ENCODE measurements at places on chromosomes 1 and 21. TPM values are rescaled to one million over a fixed set of nuclear protein-coding genes. Genes with fewer than 3 reads are reported as not detected.

DNA sequence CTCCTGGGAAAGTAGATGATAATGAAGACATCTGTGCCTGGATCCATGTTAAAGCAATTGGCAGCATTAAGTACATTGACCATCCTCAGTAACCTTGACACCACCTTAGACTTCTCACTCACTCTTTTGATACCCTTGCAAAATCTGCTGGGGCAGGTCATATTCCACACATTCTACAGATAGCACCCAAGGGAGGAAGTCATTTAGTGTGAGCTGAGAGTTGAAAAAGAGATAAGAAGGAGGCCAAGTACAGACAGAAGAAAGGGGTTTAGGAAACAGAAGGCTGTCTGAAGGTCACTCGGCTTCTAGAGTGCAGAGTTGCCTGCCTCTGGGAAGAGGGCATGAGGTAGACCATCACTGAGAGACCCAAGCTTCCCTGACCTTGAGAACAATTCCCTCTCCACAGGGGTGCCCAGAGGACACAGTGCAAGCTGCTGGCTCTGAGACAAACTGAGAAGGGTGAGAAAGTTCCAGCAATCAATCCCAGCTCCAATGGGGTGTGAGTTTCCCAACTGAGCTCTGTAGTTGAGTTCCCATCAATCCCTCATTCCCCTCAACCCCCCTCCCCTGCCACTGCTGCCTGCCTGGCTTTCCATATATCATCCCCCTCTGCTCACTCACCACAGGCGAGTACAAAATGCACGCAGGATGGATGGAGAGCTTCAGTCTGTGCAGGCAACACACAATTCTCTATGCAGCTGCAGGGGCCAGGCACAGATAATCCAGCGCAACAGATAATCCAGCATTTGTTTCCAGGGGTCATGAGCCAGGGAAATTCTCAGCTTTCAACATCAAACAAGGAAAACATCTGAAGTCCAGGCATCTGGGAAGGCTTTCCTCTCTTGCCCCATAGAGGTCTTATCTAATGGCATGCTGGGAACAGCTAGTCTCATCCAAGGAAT, 7.4 kb upstream of the MOB3C start:
- no peak for DNase-seq

DNA sequence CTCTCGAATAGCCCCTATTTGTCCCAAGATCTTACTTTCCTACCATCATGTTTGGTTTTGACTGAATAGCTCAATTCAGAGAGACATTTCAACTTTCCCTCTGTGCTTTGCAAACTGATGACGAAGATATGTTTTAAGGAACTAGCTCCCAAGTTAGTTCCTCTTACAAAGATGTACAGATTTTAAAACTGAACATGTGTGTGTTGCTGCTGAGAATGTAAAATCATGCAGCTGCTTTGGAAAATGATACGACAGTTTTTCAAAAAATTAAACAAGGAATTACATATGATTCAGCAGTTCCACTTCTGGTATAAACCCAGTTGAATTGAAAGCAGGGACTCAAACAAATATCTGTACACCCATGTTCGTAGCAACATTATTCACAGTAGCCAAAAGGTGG, 33.6 kb downstream of the KIF26B start:
- DNase-seq = no peak

DNA sequence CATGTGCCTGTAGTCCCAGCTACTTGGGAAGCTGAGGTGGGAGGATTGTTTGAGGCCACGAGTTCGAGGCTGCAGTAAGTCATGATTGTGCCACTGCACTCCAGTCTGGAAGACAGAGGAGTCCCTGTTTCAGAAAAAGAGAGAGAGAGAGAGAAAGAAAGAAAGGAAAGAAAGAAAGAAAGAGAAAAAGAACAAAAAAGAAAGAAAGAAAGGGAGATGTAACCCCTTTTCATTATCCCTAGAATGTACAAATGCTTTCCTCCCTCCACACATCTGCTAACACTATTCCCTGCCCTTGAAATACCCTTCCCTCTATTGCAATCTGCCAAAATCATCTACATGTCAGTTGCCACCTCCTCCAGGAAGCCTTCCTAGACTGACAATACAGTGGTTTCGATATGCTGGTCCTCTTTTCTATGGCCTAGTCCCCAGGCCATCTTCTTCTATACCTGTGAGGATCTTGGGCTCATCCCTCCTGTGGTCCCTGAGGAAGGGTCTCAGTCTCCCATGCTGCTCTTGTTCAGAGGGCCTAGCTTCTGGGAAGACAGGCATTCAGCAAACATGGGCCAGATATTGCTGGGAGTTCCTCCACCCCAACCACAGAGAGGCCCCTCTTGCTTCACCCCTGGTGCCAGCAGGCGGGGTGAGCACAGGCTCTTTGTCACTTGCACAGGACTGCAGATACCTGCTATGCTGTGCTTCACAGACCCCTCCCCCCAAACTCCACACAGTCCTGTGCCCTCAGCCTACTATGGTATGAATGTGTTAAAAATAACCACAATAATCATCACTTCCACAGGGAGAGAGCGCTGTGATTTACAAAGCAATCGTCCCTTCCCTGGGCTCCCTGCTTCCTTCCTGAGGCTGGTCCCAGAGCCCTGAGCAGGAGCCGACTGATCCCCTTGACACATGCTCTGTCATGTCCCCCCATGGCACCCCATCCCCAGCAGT, 14.1 kb downstream of the ADGRB2 start:
- no peak for DNase-seq

DNA sequence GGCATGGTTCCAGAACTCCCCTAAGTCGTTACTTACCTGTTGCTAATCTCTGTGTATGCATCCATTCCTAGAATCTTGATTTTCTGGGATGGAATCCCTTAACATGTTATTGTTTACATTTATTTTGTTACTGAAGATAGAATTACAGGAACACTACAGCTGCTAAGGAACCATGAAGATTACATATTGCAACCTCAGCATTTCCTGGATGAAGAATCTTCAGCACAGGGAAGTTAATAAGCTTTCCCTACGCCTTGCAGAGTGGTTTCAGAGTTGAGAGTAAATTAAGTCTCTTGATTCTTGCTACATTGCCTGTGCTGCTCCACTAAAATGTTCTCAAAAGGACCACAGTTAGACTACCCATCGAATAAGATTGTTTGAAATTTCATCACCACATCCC, 31.4 kb upstream of the GBP6 start:
- DNase-seq = no peak

GRCh38 chr1:2594001-2594640, 7.5 kb downstream of the PRXL2B start:
- no peak for DNase-seq

GRCh38 chr21:42114646-42115045, 43.5 kb downstream of the UMODL1 start:
- no peak for DNase-seq

DNA sequence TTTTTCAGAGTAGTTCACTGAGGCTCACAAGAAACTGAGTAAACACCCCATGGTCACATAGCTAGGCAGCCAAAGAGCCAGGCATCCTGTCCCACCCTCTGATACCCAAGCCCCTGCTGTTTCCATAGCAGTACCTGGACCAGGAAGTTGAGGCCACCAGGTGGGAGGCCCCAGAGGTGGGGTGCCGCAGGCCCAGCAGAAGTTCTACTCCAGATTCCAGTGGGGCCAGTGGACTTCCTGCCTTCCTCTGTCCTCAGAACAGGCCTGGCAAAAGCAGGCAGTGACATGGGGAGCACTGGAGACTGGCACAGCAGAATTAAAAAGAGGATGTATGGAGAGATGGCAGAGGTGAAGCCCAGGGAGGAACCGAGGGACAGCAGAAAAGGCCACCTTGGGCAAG, 19.0 kb downstream of the FOXO6 start:
- DNase-seq = no peak

The LCE1C gene
- not detected for total RNA-seq

The ZNF683 gene
- not detected for total RNA-seq

DNA sequence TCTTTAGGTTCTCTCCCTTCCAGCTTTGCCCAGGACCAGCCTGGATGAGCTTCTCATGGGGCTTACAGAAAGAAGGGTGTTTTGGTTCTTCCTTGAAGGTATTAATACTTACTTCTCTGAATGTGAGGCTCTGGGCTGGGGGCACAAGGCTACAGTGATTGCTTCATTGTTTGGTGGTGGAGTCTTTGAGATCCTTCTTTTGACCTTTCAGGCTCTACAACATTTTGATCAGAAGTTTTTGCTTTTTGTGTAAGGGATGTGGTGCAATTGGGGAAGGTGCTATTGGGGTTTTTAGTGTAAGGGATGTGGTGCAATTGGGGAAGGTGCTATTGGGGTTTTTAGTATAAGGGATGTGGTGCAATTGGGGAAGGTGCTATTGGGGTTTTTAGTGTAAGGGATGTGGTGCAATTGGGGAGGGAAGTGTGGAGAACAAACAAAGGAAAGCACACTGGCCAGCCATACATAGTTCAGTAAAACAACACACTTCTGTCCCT, 103.6 kb upstream of the IVNS1ABP start:
- no peak for DNase-seq

The BACE2 gene
- total RNA-seq = 14.4 TPM

DNA sequence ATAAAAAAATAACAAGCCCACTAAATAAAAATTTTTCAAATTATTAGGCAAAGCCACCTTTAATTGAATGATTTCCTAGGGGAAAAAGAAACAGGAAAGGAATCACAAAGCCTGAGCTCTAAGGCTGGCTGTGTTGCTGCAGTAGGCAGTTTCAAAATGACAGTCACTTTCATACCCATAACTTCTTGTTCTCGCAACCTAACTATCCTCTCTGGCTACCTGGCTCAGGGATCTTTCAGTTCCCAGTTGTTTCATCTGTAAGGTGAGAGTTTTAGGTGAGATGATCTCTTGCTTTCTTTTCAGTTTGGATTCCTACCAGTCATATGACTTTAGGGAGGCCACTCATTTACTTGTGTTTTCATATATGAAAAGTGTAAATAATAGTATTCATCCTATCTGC, 226.1 kb downstream of the ASTN1 start:
- DNase-seq = no peak

The OR2L8 gene
- total RNA-seq = not detected

DNA sequence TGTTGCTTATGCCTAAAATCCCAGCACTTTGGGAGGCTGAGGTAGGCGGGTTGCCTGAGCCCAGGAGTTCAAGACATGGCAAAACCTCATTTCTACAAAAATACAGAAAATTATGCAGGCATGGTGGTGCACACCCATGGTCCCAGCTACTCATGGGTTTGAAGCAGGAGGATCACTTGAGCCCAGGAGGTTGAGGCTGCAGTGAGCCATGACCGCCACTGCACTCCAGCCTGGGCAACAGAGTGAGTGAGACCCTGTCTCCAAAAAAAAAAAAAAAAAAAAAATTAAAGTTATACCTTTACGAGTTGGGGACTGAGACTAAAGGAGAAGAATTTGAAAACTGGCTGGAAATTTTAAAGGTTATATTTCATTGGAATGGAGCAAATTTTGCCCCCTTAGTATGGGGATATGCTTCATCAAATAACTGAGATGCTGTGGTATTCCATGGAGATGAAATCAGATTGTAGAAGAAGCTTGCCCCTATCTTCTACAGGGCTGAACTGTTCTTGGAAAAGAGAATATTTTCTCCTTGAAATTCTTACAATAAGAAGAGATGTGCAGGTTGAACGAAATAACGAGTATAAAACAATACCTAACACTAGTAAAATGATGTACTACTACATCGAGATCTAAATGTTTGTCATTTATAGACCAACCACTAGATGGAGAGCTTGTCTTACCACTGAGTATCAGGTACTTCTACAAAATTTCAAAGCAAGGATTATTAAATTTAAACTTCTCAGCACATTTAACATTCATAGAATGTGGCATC, 34.9 kb upstream of the SCYL3 start:
- peak; percentile 52 for DNase-seq

GRCh38 chr21:45074818-45075595, 627 bp downstream of the ADARB1 start:
- DNase-seq = no peak

DNA sequence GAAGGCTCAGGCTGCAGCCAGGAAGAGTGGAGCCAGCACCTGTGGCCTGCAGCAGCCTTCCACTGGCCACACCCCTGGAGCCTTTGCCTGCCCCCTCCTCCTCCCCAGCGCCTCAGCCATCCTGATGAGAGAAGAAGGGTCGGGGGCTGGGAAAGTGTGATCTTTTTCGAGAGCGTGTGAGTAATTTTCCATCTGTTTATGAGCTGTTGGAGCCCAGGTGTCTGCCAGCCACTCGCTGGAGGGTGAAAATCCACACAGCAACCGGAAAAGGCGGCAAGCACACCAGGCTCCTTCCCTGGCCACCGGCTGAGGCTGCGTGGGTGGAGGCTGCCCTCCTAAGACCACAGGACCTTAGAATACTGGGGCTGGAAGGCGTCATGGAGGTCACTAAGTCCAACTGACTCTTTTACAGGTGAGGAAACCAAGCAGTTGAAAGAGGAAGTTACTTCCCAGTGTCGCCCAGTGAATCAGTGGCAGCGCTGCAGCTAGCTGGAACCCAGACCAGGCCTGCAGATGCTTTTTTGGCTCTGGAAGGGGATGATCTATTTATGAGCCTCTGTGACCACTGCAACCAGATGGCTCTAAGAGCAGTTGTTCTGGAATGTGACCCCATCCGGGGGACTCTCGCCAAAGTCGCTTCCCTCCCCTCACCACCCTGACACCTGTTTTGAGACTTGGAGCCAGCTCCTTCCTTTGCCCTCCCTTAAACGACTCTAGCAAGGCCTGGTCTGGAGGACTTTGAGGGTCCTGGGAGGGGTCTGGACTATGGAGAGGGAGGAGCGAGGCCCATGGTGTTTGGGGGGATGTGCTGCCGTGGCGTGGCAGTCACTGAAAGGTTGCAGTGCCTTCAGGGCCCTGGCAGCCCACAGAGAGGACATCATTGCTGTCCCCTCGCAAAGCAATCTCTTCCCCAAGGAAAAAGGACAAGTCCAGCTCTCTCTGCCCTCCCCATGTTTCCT, 54.5 kb downstream of the LGR6 start:
- peak; percentile 30 for DNase-seq

GRCh38 chr1:76444773-76445172, 370.2 kb downstream of the ST6GALNAC3 start:
- no peak for DNase-seq

DNA sequence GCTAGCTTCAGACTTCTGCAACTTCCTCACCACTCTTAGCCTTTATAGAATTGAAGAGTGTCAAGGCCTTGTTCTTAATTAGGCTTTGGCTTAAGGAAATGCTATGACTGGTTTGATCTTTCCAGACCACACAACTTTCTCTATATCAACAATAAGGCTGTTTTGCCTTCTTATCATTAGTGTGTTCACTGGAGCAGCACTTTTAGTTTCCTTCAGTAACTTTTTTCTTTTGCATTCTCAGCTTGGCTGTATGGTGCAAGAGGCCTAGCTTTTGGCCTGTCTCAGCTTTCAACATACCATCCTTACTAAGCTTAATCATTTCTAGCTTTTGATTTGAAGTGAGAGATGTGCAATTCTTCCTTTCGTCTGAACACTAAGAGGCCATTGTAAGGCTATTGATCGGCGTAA, 8.6 kb downstream of the PRKACB start:
- no peak for DNase-seq

DNA sequence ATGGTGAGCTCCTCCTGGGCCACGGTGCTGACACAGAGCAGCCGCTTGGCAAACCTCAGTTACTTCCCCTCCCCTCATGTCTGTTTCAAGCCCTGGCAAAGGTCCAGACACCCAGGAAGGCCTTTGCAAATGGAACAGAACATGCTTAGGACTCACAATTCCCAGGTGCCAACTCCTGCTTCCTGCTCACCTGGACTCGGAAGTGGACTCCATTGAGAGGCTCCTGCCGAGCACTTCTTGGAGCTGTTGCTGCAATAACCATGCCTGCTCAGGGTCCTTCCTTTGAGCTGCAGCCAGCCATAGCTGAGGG, 10.7 kb downstream of the DCST2 start:
- no peak for DNase-seq

GRCh38 chr1:43881415-43881814, 52.2 kb upstream of the ARTN start:
- DNase-seq = no peak

GRCh38 chr1:240322943-240323342, 231.3 kb downstream of the FMN2 start:
- no peak for DNase-seq
